Dermis microvascular lymphatic vessel endothelial cell (primary cell): ENCODE measurements at places on chromosomes 5 and 9. TPM values are rescaled to one million over a fixed set of nuclear protein-coding genes. Genes with fewer than 3 reads are reported as not detected.

Gene RFX3
- 4.9 and 7.0 TPM in 2 replicates for total RNA-seq

Gene SPRY4
- total RNA-seq: 4.4 and 4.5 TPM in 2 replicates

DNA sequence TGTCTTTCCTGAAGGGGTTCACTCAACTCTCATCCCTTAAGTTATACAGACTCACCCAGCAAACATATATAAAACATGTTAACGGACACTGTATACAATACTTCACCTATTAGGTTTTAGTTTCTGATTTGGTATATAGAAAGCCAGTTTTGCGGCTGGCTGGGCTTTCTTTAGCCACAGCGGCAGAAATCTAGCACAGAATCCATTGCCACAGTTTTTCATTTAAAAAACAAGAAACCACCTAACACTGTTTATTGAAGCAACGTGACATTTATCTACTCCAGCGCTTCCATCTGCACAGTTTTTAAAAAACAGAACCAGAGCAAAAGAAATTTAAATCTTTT lies 67.3 kb downstream of the SNX30 start:
- no peak for DNase-seq

Gene GABRA1
- total RNA-seq: not detected in 2 replicates

DNA sequence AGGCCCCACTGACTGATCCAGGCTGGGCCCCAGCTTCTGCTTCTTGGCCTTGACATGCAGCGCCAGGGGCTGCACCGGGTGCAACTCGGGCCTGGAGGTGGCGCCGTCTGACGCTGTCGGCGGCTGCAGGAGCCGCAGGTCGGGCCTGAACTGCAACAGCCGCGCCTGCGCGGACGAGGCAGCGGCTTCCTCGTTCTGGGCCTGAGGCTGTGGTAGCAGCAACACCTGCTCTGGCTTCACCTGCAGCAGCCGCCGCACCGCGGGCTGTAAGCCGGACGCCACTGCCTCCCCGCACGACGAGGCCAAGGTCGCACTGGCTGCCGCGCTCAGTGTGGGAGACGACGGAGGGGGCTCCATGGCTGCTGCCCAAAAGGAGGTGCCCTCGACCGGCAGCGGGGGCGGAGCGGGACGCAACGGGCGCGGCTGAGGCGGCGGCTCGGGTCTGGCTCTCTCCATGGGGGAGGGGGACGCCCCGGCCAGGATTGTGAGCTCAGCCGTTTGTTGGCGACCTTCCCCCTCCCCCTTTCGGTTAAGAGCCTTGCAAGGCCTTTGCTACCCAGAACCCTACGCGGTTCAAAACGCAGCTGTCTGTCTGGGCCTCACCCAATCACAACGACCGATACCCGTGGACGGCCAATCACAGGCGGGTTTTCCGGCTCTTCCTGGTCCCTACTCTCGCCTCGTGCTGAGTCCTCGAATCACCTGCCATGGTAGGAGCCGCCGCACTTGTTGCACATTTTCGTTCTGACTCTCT lies 438 bp downstream of the SOX30 start:
- DNase-seq: peak; percentile 54

DNA sequence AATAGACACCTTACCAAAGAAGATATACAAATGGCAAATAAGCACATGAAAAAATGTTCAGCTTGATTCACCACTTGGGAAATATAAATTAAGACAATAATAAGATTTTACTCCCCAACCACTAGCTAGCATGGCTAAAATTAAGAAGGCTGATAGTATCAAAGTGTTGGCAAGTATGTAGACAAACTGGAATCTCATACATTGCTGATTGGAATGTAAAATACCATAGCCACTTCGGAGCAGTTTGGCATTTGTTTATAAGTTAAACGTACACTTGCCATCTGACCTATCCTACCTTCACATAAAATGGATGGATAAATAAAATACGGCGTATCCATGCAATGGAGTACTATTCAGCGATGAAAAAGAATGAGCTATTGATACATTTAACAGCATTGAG lies 129.2 kb downstream of the ZNF462 start:
- DNase-seq: no peak

GRCh38 chr9:28620661-28621060 lies 1047.4 kb upstream of the C9orf72 start:
- DNase-seq: no peak

Gene CRB2
- total RNA-seq: not detected in 2 replicates

DNA sequence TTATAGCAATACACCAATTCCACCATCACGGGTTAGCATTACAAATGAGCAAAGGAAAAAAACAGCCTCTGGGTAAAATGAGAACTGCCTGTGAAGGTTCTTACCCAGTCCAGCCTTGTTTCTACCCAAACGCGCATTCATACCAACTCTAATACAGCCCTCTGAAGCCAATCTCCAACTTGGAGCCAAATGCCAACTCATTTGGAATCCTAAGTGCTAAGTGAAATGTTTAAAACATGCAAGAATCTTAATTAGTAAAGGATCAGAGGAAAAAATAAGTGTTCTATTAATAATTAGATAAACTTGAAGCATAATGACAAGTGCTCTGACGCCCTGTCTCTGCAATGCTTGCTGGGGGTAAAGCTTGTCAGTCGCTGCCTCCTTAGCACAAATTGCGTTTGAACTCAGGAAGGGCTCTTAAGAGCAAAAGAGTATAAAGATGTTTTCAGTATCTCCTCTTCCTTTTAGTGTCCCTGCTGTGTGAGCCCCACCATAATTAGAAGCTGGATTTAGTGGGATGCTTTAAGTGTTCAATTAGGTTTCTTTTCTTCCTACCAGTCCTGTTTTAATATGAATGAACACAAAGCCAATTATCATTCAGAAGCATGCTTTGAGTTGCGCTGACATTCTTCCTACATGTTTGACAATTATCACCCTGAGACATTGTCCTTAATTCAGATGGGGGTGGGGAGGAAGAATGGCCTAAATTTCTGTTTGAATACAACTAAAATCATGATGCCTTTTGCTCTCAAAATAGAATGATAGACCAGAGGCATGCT lies 537.6 kb downstream of the DTWD2 start:
- no peak for DNase-seq

GRCh38 chr5:33410221-33410620 lies 30.5 kb upstream of the TARS1 start:
- DNase-seq: no peak

- DNase-seq: no peak
These were observed 22.2 kb downstream of the COL27A1 start for GRCh38 chr9:114177423-114178064.

Gene INSL4
- total RNA-seq: not detected in 2 replicates

DNA sequence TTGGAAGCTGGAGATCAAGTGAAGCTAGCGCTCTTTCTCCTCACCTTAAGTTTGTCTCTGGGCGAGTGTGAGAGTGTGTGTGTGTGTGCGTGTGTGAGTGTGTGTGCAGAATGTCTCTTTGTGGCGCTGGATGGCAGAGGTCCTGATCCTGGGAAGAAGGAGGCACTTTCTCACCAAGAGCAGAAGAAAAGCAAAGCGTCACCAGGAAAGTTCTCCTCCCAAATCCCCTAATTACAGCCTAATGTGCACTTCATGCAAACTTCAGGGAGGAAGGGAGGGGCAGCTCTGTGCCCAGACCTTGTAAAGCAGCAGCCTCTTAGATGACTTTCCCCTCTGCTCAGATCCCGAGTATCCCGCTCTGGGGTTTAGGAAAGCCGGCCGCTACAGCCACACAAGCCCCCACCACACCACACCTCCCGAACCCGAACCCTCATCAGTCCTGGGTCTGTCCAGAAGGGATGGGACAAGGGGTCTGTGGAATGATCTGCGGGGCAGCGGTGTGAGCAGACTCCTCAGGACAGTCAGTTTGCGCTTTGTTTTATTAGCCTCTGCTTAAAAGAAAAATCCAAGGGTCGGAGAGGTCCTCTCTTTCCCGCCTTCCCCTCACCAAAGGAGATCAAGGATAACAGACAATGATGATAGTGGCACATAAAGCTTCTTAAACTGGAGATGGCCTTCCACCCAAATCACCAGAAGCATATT lies at the start of gene HAPLN1:
HAPLN1 (minus strand) TSS at position 20 of the 702 bp plus-strand sequence. CDS start 47,332 bp downstream, outside the sequence.
- no peak for DNase-seq

DNA sequence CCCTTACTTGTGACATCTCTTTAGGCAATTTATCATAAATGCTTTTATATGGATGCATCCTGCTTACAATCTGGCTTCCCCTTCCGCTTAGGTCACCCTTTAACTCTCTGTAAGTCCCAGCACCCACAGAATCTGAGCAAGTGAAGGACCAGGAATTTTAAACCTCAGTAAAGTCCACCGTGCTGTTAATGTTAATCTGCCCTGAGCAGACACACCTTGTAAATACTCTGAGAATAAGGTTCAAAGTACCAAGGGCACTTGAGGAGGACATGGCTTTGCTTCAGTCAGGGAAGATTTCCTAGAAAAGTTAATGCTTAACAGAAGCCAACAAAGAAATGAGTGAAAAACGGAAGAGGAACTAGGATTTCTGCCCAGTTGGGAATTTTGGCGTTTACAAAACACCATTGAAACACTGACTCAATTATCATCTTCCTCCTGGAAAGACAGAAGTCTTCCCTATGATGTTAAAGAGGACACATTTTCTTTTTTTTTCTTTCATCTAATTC lies 26.4 kb upstream of the TTC39B start:
- no peak for DNase-seq

Gene PCDHGA10
- 3.0 and 6.2 TPM in 2 replicates for total RNA-seq

Gene RAB14
- total RNA-seq: 26.2 and 33.8 TPM in 2 replicates

DNA sequence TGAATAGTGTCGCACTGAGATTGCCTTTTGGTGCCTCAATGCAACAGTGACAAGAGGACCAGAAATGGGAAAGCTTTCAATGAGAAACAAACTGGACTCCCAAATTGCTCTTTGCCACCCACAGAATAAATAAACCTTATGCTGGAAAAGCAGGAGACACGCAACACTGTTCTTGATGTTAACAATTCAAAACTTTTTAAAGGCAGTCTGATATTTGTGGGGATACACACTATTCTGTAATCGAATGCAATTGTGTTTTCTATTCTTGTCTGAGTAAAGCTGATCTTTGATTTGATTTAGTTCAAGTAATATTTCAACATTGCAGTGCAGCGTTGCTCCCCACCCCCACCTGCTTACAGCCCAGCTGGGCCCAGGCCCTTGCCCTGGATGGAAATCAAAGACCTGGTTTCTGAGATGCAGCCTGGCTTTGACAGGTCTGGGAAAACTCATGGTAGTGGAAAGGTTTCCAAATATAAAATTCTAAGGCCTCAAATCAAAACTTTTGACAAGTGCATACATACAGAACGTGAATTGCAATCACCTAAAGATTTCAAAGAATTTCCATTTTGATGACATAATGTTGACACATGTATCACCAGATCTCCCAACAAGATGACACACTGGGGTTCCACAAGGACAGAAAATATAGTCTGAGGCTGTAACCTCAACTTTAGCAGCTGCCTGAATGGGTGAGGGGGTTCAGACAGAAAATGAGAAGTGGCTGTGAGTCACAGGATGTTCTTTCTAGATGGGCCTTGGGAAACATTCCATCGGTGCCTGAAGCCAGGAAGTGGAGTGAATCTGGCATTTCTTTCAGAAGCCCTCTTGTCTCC lies 55.1 kb downstream of the ABCA1 start:
- no peak for DNase-seq

DNA sequence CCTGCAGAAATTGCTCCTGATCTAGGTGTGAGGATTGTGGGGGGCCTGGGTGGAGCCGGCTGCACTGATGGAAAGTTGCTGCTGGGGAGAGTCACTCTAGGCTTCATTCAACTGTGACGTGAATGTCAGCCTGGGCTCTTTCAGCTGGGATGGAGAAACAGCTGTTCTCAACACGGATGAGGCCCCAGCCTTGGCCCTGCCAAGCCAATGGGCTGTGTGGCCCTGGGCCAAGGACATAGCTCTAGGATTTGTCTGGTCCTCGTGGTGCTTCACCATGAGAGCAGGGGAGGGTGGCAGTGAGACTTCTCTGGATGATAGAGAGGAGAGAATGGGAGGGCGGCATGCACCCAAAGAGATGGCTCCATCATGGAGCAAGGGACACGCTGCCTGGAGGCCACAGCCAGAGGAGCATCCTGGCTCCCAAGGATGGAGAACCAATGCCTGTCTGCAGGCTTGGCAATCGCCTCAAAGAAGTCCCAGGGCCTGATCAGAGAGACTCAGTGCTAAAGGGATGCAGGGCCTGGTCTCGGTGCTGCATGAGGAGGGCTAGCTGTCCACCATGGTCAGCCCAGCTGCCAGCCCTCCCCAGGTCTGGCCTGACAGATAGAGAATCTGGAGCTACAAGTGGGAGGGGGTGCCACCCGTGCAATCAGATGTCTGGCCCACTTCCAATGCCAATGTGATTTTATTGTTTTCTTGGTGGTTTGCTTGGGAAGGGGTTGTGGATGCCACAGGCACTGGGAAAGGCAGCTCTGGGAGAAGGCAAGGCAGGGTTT lies 141.0 kb downstream of the GADD45G start:
- DNase-seq: no peak
